Stomach (tissue), 19 donors: ENCODE measurements at places on chromosomes 13 and 19. TPM values are rescaled to one million over a fixed set of nuclear protein-coding genes. Genes with fewer than 3 reads are reported as not detected.

ZNF792 gene
- 11.2 TPM for total RNA-seq

DNA sequence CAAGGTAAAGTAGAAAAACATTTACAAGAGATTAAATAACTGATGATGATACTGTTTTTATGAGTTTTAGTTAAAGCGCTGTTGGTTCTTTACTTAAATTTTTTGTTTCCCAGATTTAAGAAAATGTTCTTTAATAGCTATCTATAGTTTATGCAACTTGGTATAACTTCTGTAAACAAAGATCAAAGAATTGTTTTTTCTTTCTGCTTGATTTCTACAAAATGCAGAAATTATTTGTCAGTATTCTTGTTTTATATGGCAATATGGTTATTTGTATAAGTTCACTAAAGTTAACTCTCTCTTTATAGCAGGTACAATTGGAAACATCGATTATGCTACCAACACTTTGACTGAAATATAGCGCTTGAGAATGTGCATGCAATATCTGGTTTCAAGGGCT, 2465.1 kb upstream of the PCDH20 start:
- no peak for DNase-seq
- no peaks in the 10 kb centered on the region for H3K27me3 ChIP-seq
- H3K4me1 ChIP-seq = no peaks in the 10 kb centered on the region
- no peak overlapping the region for H3K27ac ChIP-seq
- no peaks in the 10 kb centered on the region for H3K36me3 ChIP-seq

OR7D4 gene
- not detected for total RNA-seq

YJEFN3 gene
- total RNA-seq = 117 TPM

DNA sequence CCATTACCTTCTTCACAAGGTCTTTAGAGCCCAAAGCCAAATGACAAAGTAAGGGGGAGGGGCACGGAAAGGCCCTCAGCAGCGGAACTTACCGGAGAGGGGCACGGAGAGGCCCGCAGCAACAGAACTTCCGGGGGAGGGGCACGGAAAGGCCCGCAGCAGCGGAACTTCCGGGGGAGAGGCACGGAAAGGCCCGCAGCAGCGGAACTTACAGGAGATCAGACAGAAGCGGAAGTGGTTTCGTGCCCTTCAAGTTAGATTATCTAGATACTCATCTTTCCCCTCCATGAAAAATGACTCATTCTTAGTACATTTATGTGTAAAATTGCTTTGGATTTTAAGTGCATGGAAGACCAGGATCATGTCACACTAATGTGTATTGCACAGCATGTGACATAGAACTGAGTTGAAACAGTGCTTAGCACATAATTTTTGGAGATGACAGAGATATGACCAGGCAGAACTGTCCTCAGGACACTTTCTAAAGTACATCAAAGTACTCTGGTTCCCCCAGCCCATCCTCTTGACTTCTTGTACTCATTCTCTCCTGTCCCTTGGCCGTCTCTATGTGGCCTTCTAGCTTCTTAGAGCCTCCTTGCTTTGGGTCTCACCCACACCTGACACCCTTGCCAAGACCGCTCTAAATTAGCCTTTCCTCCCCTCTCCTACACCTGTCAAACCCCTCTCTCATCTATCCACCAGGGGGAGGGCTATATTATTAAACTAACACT, 25.7 kb upstream of the TPTE2 start:
- no peaks in the 10 kb centered on the region for H3K36me3 ChIP-seq
- H3K4me1 ChIP-seq = no peaks in the 10 kb centered on the region
- no peak overlapping the region for H3K27ac ChIP-seq
- peak overlapping the region; percentile 18 for H3K4me3 ChIP-seq
- no peaks in the 10 kb centered on the region for H3K27me3 ChIP-seq
- peak; percentile 31 for DNase-seq

GRCh38 chr13:98657506-98658085, 80.7 kb upstream of the STK24 start:
- no peaks in the 10 kb centered on the region for H3K27me3 ChIP-seq
- no peaks in the 10 kb centered on the region for H3K36me3 ChIP-seq
- no peak overlapping the region for H3K4me3 ChIP-seq
- DNase-seq = no peak
